ENCODE measurements at places on chromosomes 2 and 18. TPM values are rescaled to one million over a fixed set of nuclear protein-coding genes. Genes with fewer than 3 reads are reported as not detected.
A peak's percentile ranks its signal among the peaks of the same experiment; 100 is the strongest.

The SIX2 gene
- total RNA-seq: 51.9 TPM

The FSIP2 gene
- total RNA-seq: 0.10 TPM

The LYG2 gene
- total RNA-seq: 0.30 TPM

The C2orf66 gene
- total RNA-seq: 0.08 TPM

The ARHGAP15 gene
- 0.25 TPM for total RNA-seq

The GPBAR1 gene
- total RNA-seq: 0.25 TPM

GRCh38 chr2:227766373-227766883, 20.7 kb downstream of the SCYGR8 start:
- no peaks in the 10 kb centered on the region for H3K27me3 ChIP-seq
- peak; percentile 73 for DNase-seq
- no peaks in the 10 kb centered on the region for H3K4me1 ChIP-seq
- H3K27ac ChIP-seq: no peak overlapping the region
- no peak overlapping the region for H3K4me3 ChIP-seq

DNA sequence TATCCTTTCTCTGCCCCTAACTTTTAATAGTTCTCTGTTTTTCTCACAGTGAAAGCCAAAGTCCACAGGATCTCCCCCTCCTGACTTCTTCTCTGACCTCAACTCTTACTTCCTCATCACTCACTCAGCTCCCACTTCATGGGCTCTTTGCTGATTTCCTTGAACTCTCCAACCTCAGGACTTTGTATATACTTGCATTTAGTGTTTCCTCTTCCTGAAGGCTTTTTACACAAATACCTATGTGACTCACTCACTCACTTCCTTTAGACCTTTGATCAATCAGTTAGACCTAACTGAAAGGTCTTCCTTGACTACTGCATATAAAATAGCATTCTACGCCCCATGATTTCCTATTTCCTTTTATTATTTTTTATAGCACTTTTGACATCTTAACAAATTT, 233.1 kb upstream of the MEX3C start:
- no peaks in the 10 kb centered on the region for H3K36me3 ChIP-seq
- H3K27me3 ChIP-seq: no peaks in the 10 kb centered on the region
- H3K27ac ChIP-seq: no peak overlapping the region

- no peaks in the 10 kb centered on the region for H3K27me3 ChIP-seq
- no peak for DNase-seq
- no peaks in the 10 kb centered on the region for H3K36me3 ChIP-seq
- H3K4me1 ChIP-seq: peaks cover 26% of the 10 kb centered on the region
- no peak overlapping the region for H3K4me3 ChIP-seq
Measured at GRCh38 chr2:40400336-40400953, 51.4 kb downstream of the SLC8A1 start.

- no peaks in the 10 kb centered on the region for H3K36me3 ChIP-seq
- no peaks in the 10 kb centered on the region for H3K4me1 ChIP-seq
- H3K27ac ChIP-seq: no peak overlapping the region
- DNase-seq: no peak
- H3K4me3 ChIP-seq: no peak overlapping the region
Measured at GRCh38 chr18:75624869-75625268, 197.4 kb upstream of the SMIM21 start.

- H3K4me1 ChIP-seq: no peaks in the 10 kb centered on the region
- H3K27me3 ChIP-seq: peaks cover 4% of the 10 kb centered on the region
- no peak overlapping the region for H3K27ac ChIP-seq
- no peak overlapping the region for H3K4me3 ChIP-seq
- H3K36me3 ChIP-seq: no peaks in the 10 kb centered on the region
Measured at GRCh38 chr2:58900246-58901027, 659.3 kb upstream of the FANCL start.

DNA sequence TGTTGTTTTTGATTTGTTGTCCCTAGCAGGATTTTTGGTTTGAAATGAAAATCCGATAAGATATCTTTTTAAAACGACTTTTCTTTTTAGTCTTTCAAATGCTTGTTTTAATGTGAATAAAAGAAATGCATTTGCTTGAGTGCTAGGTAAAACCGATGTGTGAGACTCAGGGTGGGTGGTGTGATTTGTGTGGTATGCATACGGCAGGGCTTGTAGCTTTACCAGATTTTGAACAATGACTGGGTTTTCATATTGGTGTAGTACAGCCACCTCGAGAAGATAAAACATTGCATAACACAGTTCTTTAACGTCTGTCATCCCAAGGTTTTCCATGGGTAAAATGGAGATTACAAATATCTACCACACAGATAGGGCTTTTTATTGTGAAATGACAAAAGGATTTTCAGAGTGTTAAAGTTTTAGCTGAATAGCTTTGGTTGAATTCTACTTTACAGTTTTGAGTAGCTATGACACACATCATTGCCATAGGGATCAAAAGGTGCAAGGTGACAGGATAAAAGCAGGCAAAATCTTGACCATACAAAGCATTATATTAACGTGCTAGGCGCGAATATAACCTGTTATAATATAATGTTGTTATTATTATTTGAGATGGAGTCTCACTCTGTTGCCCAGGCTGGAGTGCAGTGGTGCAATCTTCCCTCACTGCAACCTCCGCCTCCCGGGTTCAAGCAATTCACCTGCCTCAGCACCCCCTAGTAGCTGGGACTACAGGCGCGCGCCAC, 824 bp upstream of the ZNF638 start:
- H3K27ac ChIP-seq: no peak overlapping the region
- H3K36me3 ChIP-seq: peaks cover 19% of the 10 kb centered on the region
- H3K4me3 ChIP-seq: peak overlapping the region; percentile 98
- peaks cover 4% of the 10 kb centered on the region for H3K4me1 ChIP-seq
- H3K27me3 ChIP-seq: no peaks in the 10 kb centered on the region

- no peak overlapping the region for H3K27ac ChIP-seq
- H3K36me3 ChIP-seq: no peaks in the 10 kb centered on the region
- H3K4me3 ChIP-seq: peak overlapping the region; percentile 59
- H3K4me1 ChIP-seq: no peaks in the 10 kb centered on the region
- peak; percentile 38 for DNase-seq
- H3K27me3 ChIP-seq: no peaks in the 10 kb centered on the region
Measured at GRCh38 chr18:34493566-34494358, 216.3 kb upstream of the DTNA start.

DNA sequence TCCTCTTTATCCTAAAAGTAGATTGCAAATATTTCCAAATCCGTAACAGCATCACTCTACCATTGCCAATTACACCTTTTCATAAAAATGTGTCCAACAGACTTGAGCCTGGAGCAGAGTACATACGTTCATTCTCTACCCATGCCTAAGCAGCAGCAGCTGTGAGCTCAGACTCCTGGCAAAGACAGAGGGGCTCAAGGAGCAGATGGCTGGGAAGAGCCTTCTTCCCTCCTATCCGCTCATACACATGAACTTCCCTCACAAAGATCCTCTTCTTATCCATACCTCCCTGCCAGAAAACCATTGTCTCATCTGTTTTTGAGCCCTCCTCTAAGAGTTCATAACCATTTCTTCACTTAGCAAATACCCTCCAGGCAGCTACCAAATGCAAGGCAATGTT, 164.3 kb upstream of the ARL4C start:
- no peaks in the 10 kb centered on the region for H3K27me3 ChIP-seq
- no peaks in the 10 kb centered on the region for H3K4me1 ChIP-seq
- H3K36me3 ChIP-seq: no peaks in the 10 kb centered on the region
- DNase-seq: peak; percentile 20

GRCh38 chr2:145724311-145724898, 1204.5 kb upstream of the ZEB2 start:
- no peak for DNase-seq
- no peak overlapping the region for H3K4me3 ChIP-seq
- no peak overlapping the region for H3K27ac ChIP-seq

- no peaks in the 10 kb centered on the region for H3K27me3 ChIP-seq
- H3K4me3 ChIP-seq: no peak overlapping the region
- H3K4me1 ChIP-seq: no peaks in the 10 kb centered on the region
Measured at GRCh38 chr18:52723550-52723970, 383.6 kb downstream of the DCC start.

DNA sequence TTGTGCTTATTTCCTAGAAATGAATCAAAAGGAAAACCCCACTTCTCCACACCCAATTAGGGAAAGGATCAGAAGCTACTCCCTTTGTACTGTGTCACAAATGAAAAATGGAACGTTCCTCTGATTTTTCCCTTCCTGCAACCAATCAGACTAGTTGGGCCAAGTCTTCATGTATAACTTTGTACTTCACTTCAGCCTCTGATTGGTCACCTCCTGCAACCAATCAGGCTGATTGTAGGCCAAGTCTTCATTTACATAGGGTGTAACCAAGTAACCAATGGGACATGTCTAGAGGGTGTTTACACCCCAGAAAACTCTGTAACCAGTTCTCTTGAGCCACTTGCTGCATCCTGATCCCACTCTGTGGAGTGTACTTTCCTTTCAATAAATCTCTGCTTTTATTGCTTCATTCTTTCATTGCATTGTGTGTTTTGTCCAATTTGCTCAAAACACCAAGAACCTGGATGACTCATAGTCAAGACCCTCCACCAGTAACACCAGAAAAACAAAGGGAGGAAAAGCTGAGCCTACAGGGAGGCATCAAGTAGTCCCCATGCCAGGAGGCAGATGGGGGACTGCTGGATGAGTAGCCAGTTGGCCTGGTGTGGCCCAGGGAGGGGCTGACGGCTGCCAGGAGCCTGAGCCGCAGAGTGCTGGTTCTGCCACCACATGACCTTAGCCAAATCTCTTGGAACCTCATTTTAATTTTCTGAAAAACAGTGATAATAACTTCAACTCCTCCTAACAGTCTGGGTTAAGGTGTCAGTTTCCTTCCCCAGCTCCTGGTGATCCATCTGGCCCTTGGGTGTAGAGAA, 46.1 kb downstream of the SOWAHC start:
- no peaks in the 10 kb centered on the region for H3K36me3 ChIP-seq
- DNase-seq: peak; percentile 66
- no peaks in the 10 kb centered on the region for H3K27me3 ChIP-seq

GRCh38 chr2:128309280-128310093, 9.2 kb downstream of the HS6ST1 start:
- peaks cover 47% of the 10 kb centered on the region for H3K4me1 ChIP-seq
- peak overlapping the region; percentile 88 for H3K27ac ChIP-seq
- H3K36me3 ChIP-seq: no peaks in the 10 kb centered on the region
- no peak overlapping the region for H3K4me3 ChIP-seq
- peak; percentile 95 for DNase-seq
